ENCODE measurements at places on chromosomes 5 and 9. TPM values are rescaled to one million over a fixed set of nuclear protein-coding genes. Genes with fewer than 3 reads are reported as not detected.

GRCh38 chr5:151622367-151623088 lies 31.4 kb upstream of the FAT2 start:
- peak; percentile 63 for DNase-seq

DNA sequence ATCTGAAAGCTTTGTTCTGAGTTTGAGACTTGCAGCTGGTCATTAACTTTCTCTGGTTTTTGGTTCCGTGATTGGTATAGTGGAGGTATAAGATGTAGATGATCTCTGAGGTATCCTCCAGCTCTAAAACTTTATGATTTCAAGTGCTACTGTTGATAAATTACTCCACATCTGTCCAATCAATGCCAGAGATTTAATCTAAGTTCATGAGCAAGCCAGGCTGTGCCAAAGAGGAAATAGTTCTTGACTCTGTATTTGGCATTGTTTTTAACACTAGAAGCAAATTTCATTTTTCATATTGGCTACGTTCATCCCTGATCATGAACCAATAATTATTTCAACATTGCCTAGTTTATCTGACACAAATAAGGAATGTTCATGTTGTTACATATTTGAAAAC lies 28.5 kb upstream of the CHD1 start:
- DNase-seq = no peak

- DNase-seq = no peak
Measured at GRCh38 chr9:109286981-109287380, 33.9 kb downstream of the EPB41L4B start.

GRCh38 chr9:137278061-137278701 lies 655 bp downstream of the TOR4A start:
- DNase-seq = no peak

The DMXL1 gene
- total RNA-seq = 23.6 TPM

The IRX1 gene
- 19.0 TPM for total RNA-seq
